NCI-H1694 treated with DMSO at 0.1 percent for 48 hours (cell line): ENCODE measurements at places on chromosomes 4 and X.

GRCh38 chr4:97589481-97590196, 553.6 kb downstream of the STPG2 start:
- no peak for DNase-seq

- no peak for DNase-seq
These were observed 754 bp upstream of the KLF3 start for GRCh38 chr4:38663090-38663800.

GRCh38 chrX:133918361-133918771, 67.0 kb downstream of the GPC3 start:
- no peak for DNase-seq

DNA sequence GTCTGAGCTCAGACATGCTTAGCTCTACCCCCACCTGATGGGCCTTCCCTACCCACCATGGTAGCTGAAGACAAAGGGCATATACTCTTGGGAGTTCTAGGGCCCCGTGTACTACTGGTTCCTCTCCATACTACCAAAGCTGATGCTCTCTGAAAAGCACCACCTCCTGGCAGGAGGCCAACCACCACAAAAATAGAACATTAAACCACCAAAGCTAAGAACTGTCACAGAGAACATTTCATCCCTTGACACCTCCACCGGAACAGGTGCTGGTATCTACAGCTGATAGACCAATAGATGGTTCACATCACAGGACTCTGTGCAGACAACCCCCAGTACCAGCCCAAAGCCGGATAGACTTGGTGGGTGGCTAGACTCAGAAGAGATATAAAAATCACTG, 13.4 kb downstream of the EDA2R start:
- DNase-seq, result no peak

DNA sequence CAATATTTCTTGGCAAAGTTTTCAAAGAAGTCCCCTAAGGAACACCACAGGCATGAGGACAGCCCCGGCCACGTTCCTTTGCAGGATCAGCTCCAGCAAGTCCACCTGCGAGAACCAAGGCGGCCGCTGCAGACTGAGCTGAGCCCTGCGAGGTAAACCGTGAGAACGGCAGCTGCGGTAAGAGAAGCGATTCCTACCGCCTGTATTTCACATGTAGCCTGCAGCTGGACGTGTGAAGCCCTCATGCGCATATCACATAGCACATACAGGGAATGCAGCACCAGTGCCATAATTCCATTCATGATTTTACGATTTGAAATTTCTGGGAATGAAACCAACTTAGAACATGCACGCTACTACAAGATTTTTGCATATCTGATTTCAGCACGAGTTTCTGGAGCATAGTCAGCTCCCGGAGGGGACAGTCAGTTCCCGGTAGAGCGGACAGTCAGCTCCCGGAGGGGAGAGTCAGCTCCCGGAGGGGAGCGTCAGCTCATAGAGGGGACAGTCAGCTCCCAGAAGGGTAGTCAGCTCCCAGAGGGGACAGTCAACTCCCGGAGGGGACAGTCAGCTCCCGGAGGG, 41.7 kb downstream of the FGFRL1 start:
- no peak for DNase-seq

GRCh38 chr4:76744241-76744921, 153.6 kb downstream of the SOWAHB start:
- no peak for DNase-seq

DNA sequence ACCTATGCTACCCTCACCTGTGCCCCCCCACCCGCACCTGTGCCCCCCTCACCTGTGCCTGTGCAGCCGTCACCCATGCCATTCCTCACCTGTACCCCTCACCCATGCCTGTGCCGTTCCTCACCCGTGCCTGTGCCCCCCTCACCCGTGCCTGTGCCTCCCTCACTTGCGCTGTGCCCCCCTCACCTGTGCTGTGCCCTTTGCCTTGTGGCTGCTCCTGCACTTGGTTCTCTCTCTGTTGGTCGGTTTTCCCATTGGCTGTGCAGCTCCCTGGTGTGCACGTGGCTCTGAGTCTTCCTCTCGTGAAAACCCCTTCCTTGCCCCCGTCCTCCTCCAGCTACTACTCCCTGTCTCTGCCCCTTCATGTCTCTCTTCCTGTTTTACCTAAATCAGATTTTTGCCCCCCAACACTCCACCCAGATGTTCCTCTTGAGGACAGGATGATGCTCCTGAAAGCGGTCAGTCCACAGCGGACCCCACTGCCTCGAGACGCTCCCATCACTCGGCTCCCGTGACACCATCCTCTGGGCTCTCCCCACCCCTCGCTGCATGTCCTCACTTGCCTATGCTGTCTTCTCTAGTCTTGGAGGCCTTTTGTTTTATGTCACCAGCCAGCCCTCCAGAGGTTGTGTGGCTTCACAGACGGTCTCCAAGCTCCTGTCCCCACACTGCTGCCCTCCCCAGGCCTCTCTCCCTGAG, 6.8 kb downstream of the MAEA start:
- no peak for DNase-seq

DNA sequence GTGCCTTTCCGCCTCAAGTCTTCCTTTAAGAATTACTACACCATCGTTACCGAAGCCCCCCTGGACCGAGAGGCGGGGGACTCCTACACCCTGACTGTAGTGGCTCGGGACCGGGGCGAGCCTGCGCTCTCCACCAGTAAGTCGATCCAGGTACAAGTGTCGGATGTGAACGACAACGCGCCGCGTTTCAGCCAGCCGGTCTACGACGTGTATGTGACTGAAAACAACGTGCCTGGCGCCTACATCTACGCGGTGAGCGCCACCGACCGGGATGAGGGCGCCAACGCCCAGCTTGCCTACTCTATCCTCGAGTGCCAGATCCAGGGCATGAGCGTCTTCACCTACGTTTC, 2.2 kb downstream of the PCDH10 start:
- no peak for DNase-seq

DNA sequence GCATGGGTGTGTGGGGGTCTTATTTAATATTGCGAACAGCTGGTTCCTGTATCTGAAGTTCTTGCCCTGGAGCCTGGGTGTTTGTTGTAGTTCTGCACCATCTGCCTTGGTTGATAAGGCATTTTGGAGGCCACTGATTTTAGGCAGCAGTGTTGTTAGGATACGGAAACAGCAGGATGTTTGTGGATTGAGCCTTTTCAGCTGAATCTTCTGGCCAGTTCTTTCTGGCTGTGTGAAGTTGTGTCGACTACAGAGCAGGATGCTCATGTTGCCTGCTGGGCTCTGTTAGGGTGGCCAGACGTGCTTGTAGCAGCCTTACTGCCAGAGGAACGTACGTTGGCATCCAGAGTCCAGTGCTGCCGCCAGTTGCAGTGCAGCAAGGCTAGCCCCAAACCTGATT, 134.2 kb downstream of the PTTG2 start:
- DNase-seq, result peak; percentile 31

DNA sequence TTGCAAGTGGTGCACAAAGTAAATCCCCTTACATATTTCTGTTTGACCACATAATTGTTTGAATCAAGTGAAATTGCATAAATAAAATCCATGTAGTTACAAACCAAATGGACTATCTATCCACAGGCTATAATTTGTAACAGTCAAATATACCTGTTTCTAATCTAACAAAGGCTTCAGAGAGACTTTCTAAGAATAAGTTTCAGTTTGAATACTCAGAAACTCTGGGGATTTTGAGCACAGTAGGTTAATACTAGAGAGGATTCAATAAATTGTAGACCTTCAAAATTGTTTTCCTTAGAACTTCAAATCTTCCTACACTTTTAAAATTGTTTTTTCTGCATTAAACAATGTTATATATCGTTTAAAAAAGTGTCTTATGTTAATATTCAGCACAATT, 1250.1 kb downstream of the NLGN4X start:
- DNase-seq, result no peak

DNA sequence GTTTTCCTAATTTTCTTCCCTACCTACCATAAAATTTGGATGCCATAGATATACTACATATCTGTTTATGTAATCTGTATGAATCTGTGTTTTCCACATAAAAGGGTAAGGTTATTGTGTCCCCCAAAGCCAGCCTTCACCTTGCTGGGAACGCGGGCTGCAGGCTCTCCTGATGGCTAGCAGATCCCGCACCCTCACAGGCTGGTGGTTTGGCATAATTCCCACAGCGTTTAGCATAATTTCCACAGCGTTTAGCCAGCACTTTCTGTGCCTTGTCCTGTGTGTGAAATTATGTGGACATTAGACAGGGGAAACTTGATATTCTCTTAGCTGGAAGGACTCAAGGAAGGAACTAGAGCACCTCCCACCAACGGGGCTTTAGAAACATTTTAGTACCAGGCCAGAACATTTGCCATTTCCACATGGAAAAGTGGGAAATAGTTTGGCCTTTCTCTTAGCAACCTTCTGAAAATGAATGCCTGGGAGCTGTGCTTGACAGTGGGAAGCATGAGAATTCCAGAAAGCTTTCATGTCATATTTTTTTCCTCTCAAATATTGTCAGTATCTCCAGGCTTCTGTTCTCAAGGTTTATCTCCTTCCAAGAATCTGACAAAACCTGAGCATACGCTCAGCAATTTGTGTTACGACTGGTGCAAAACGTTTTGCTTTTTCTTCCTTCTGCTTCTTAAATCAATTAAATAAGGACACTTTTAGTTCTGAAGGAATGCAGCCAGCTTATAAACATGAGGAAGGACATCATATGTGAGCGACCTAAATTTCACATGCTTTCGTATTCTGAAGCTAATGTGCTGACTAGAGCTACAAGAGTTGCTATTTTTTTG, 67.9 kb downstream of the STK32B start:
- no peak for DNase-seq

GRCh38 chrX:71081330-71082123, 13.4 kb upstream of the SNX12 start:
- no peak for DNase-seq
